ENCODE measurements at places on chromosomes 4 and X.

DNA sequence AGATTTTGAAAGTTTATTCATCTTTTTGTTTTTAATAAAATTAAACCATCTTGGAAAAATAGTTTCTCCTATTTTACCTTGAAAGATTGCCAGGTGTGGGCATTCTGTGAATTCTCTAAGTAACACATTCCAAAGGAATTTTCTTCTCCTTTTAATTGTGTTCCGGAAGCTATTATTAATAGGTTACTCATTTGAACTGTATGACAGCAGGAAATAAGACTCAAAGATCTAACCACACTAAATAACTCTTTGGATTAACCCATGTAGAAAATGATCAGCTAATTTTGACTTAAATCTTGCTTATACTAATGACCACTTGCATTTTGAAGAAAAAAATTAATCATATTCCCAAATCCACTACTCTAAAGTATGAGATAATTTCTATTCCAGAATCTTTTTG is 17.6 kb upstream of the CCNI start:
- DNase-seq = no peak

- DNase-seq = no peak
Measured at GRCh38 chr4:87038837-87039615, 104.2 kb downstream of the AFF1 start.

DNA sequence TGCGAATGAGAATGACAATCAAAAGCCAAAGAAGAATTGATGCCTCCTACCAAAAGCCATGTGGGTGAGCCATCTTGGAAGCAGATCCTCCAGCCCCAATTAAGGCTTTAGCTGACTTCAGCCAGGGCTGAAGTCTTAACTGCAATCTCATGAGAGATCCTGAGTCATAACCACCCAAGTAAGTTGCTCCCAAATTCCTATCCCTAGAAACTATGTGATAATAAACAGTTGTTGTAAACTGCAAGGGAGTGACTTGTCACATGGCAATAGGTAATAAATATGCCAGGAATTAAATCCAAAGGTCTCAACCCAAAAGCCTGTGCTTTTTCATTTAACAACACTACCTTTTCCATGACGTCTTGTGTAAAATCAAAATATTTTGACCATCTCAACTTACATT is 154.2 kb upstream of the TBL1X start:
- no peak for DNase-seq

DNA sequence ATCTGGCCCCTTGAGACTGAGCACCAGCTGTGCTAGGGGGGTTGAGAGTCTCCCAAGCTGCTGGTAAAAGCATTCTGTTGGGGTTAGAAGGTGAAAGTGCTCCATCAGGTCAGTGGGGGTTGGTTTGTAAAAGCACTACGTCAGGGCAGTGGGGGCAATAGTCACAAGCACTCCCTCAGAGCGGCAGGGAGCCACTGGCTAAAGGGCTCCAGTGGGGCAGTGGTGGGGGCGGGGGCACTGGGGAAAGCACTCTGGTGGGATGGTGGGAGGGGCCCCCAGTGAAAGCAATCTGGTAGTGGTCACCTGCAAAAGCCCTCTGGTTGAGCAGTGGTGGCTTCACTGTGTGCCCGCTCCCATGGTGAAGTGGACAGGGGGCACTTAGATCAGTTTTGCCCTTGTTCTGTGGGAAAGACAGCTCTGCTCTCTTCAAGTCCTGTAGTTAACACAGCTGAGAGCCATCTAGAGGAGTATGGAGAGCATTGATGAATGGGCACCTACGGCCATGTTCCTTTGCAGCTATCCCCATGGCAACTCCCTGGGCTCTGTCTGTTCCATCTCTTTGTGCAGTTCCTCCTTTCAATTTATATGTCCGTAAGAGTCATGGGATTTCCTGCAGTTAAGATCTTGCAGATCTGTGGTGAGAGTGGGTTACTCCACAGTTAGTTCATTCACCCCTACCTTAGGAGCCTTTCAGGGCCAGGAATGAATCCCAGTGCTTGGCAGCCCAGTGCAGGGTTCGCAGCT is 106.4 kb downstream of the SH3BGRL start:
- no peak for DNase-seq

GRCh38 chr4:139808808-139809756 is 143.5 kb downstream of the MGST2 start:
- DNase-seq = no peak

- no peak for DNase-seq
Measured at GRCh38 chr4:139154538-139154937, 22.5 kb downstream of the ELF2 start.

DNA sequence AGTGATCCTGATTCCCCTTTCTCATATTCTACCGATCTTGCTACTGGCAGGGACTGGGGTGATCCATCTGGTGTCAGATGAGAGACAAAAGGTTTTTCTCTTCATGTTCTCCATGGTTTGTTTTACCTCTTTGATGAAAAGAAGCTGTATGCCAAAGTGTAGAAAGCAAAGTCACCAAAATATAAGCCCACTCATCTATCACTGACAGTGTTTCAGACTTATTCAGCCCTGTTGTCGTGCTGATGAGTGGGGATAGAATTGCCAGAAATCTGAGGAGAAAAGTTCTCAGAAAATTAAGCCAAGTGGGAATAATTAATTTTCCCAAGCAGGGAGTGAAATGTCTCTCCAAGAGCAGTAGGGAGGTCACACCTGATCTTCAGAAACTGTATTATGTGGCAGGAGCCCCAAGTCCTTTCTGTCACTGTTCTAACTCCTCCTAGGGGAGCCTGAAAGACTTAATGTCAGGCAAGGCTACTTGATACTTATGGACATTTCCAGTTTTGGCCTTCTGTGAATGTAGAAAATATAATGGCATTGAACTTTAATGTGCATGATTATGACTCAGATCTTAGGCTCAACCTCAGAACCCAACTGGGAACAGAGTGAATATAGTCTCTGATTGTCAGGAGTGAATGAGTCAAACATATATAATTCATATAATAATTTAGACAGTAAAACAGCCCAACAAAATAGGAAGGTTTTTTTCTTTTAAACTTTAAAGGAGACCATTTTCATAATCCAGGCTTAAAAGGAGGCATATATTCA is 298.1 kb downstream of the ANKRD50 start:
- DNase-seq = no peak

- no peak for DNase-seq
Measured at GRCh38 chr4:1241936-1242505, 6.9 kb downstream of the CTBP1 start.

DNA sequence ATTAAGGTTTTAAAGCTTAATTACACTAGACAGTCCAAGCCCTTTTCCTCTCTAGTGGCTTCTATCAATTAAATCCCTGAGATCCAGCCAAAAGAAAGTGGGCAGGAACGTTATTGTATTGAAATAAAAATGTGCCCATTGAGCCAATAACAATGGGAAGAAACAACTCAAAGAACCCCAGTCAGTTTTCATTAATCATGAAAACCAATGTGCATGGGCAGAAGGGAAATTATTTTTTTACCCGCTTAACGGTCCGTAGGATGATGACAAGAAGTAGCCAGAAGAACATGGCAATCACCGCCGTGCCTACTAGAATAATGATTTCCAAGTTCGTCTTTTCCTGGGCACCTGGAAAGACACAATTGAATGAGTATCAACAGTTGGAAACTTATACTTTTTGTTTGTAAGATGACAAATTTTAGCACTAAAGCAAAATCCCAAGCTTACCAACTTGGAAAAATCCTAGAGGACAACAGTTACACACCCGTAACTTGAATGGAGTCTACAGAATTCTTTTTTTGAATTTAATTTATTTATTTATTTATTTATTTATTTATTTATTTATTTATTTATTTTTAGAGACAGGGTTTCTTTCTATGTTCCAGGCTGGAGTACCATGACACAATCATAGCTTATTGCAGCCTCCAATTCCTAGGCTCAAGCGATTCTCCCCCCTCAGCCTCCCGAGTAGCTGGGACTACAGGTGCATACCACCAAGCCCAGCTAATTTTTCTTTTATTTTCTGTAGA is 26.8 kb downstream of the KDR start:
- DNase-seq = no peak

DNA sequence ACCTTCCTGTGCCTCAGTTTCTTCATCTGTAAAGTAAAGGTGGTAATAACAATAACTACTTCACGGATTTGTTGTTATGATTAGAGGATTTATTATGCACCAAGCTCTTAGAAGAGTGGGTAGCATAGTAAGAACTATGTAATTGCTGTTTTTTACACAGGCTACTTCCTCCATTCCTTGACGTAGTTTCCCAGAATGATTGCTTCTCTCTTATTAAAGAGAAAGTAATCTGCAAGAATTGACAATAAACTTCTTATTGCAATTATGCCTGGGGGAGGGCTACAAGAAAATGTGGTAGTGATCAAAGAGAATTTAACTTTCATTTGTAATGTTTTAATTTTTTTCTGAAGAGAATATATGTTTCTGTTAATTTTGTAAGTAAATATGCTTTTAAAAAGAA is 238.7 kb downstream of the GASK1B start:
- DNase-seq = no peak

- no peak for DNase-seq
Measured at GRCh38 chr4:109389369-109390114, 44.1 kb upstream of the SEC24B start.

- DNase-seq = no peak
Measured at GRCh38 chrX:136752346-136752745, 28.4 kb downstream of the ARHGEF6 start.

DNA sequence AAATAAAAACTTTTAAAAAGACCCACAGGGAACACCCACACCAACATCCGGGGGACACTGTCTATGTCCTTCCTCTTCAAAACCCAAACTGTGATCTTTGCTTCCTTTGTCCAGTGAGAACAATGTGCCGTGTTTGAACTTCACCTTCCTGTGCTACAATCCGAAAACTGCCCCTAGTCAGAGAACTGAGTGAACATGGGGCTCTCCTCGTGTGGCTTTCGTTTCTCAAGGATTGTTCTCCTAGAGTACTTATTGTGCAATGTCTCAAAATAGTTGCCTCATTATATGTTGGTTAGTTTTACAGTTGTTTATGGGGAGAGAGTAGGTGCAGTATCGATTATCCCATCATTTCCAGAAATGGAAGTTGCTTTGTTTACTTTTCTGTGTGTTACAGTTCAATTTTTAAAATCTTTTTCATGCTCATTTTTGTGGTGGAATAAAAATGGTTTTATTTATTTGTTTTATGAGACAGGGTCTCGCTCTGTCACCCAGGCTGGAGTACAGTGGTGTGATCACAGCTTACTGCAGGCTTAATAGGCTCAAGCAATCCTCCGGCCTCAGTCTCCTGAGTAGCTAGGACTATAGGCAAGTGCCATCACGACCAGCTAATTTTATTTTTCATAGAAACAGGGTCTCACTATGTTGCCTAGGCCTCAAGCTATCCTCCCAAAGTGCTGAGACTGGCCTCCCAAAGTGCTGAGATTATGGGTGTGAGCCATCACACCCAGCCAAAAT is 29.9 kb downstream of the RBMX start:
- DNase-seq = no peak

- no peak for DNase-seq
Measured at GRCh38 chr4:124025428-124025827, 628.8 kb downstream of the SPRY1 start.

- no peak for DNase-seq
Measured at GRCh38 chrX:2710041-2710840, 19.1 kb downstream of the CD99 start.

GRCh38 chrX:632366-633042 is 1.9 kb downstream of the SHOX start:
- DNase-seq = no peak

DNA sequence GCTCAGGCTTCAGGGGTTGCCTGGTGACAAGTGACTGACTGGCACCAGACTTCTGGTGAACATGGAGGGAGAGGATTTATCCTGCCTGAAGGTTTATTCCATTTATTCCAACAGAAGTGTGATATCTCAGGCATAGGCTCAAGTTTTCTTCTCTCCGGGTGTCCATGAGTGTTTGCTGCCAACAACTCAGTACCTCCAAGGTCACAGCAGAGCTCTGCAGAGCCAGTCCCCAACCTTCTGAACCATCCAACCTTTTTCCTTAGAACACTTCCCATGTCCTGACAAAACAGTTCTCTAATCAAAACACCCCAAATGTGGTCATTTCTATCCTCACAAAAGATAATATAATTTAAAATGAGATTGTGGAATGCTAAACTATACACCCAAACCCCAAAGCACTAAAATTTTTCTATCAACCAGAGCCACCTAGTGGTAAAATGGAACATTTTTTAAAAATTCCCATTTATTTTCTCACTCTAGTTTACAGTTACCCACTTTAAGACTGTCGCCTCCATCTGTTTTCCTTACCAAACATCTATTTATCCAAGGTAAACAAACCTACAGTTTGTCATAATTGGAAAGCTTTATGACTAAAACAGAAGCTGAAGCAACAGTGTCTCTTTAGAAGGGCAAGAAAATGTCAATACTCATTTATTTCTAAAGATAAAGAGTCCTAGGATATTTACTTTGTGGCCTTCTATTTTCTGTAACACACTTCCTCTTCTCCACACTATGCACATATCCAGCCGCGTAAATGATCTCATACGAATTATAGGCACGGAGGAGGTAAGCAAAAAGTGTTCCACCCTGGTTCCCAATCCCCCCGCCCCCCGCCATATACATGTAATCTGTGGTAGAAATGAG is 39.5 kb downstream of the TMEM154 start:
- no peak for DNase-seq

DNA sequence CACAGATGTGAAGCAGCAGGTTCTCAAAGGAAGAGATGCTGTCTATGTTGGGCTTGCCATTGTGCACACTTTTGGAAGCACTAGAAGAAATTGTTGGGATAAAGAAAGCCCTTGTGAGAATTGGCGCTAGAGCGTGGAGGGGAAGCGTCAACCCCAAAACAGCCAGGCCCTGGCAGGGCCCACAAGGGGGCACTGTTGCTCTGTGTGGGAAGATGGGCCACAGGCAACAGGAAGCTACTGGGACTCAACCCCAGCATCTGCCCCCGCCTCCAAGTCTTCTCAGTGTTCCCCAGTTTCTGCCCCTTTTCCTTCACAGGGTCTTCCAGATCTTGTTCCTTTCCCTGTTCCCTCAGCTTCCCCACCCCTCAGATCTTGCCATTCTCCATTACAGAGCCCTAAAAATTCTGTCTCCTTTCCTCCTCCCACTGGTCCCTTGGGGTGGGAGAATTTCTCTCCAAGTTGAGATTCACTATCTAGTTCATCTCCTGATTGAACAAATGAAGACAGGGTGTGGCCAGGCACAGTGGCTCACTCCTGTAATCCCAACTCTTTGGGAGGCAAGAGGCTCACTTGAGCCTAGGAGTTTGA is 85.5 kb downstream of the STARD8 start:
- DNase-seq = no peak

GRCh38 chrX:48473704-48473990 is 2.4 kb upstream of the FTSJ1 start:
- DNase-seq = no peak

GRCh38 chr4:89586318-89586717 is 250.6 kb downstream of the SNCA start:
- DNase-seq = no peak

DNA sequence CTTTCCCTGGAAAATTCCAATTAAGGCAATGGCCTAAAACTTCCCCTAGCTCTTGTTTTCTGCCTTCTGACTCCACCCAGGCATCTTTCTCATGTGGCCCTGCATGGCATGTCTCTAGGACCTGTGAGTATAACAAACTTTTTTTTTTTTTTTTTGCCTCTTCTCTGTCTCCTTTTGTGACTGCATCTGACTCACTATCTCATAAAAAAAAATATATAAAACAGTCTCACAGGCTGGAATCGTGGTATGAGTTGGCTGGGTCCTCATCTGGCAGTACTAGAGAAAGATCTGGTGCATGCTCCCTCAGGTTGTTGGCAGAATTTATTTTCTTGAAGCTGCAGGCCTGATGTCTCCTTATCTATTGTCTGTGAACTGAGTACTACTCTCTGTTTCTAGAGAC is 313.9 kb downstream of the TECRL start:
- no peak for DNase-seq

GRCh38 chr4:113316879-113317278 is 267.4 kb downstream of the ANK2 start:
- no peak for DNase-seq

- DNase-seq = no peak
Measured at GRCh38 chr4:126757219-126757618, 875.5 kb upstream of the INTU start.
